ENCODE measurements at places on chromosomes 12 and 14.

- DNase-seq: peak; percentile 57
These were observed 17.4 kb upstream of the SALL2 start for GRCh38 chr14:21543521-21543960.

GRCh38 chr14:96698960-96699539 is 98.1 kb upstream of the VRK1 start:
- DNase-seq: no peak

DNA sequence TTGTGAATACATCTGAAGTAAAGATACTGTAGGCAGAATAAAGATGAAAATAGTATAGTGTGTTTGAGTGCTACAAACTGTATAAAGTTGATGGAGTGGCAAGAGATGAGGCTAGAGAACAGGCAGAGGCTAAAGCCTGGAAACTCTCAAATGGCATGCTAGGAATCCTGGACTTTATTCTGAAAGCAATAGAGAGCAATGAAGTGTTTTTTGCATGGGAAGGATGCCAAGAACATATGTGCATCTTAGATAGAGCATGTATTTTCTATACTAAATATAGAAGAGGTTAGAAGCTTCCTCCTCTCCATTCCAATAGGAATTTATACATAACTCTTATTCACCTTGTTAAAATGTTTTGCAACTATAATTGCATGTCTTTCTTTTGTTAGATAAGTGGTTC is 86.3 kb upstream of the TMTC2 start:
- DNase-seq: no peak

- no peak for DNase-seq
These were observed 43.8 kb upstream of the ATF1 start for GRCh38 chr12:50720085-50720484.

GRCh38 chr14:93004699-93005082 is 81.7 kb downstream of the CHGA start:
- DNase-seq: no peak

- DNase-seq: no peak
These were observed 4.1 kb downstream of the TNFAIP2 start for GRCh38 chr14:103127356-103127755.

- DNase-seq: no peak
These were observed 33.7 kb downstream of the P2RX7 start for GRCh38 chr12:121166356-121166755.

DNA sequence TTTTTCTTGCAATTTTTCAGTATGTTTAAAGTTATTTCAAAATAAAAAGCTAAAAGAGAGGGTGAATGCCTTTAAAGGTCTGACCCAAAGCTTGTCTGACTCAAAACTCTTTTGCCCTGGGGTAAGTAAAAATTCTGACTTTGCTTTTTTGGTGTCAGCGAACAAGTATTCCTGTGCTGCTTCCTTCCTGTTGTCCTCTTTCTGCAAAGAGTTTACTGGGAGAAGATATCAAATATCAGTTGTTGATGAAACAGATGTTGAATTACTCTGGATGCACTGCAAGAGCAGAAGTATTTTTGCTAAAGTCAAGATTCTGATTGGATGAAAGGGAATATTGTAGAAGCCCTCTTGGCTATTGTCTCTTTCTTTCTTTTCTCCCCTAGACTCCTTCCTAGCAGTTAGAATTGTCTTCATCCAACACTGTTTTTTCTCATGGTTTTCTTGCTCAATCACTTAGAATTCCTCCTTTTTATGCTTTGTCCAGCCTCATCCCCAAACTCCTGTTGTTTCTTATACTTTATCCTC is 62.0 kb downstream of the DACT1 start:
- DNase-seq: no peak

DNA sequence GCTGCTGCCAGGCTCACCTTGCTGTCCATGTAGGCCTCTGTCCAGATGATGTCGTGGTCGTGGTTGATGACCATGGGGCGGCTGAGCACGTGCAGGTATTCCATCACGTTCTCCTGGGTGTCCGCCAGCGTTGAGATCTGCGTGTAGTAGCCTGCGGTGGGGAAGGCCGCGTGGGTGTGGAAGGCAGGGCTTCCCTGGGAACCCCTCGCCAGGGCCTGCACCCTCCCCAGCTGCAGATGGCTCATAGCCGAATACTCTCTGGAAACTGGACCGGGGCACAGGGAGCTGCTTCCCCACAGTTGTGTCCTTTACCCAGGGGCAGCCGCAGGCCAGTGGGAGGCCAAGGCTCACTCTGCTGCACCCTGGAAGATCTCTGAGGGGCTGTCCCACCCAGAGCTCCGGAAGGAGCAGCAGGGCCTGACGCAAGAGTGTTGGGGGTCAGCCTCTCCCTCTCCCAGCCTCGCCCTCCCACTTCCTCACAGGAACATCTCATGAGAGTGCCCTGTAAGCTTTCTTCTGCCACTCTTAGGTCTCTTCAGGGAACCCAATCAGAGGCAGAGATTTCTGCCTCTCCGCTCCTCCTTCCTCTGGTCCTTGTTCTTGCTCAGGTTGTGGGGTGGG is 35.5 kb downstream of the CACNA2D4 start:
- no peak for DNase-seq
